Tibial nerve (tissue), 4 donors: ENCODE measurements at places on chromosomes 16 and 17.

- peaks cover 71% of the 10 kb centered on the region for H3K27me3 ChIP-seq
- no peak overlapping the region for H3K4me3 ChIP-seq
- DNase-seq, result no peak
- H3K36me3 ChIP-seq, result no peaks in the 10 kb centered on the region
These were observed 46.3 kb downstream of the SNX11 start for GRCh38 chr17:48153691-48154358.

DNA sequence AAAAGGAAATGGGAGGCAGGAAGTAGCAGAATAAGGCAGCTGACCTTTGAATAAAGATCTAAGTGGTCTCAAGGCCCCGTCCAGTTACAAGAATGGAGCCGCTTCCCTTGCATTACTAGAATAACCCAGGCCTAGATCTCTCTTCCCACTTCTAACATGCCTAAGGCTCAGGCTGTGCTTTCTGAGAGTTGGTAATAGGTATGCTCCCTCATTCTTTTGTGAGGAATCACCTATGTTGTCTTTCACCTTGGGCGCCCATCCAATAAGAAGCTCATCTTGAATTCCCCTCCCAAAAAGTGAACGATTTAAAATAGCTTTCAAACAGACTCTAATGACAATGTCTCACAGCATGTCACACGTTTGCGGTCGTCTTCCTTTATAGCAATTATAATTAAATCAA lies 101.2 kb downstream of the KCNJ2 start:
- no peaks in the 10 kb centered on the region for H3K36me3 ChIP-seq
- no peak overlapping the region for H3K4me3 ChIP-seq
- H3K27ac ChIP-seq, result no peak overlapping the region
- no peak for DNase-seq

DNA sequence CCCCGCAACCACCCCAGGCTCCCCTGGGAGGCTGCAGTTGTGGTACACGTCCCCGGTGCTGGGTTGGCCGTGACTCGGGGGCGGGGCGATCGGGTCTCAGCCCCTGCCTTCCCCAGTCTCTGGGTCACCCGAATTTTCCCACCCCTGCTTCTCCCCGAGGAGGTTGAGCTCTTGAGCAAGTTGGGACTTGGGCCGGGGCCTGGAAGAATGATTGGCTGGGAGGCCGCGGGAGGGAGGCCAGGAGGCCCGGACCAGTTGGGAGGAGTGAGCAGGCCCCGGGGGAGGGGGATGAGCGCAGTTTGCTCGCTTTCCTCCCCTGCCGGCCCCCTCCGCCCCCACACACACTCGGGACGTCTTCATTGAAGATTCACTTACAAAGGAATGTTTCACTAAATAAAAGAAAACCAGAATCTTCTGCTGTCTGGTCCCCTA lies 4.5 kb upstream of the HEXIM1 start:
- no peaks in the 10 kb centered on the region for H3K27me3 ChIP-seq
- peak overlapping the region; percentile 37 for H3K4me3 ChIP-seq
- no peaks in the 10 kb centered on the region for H3K36me3 ChIP-seq
- DNase-seq, result peak; percentile 88

DNA sequence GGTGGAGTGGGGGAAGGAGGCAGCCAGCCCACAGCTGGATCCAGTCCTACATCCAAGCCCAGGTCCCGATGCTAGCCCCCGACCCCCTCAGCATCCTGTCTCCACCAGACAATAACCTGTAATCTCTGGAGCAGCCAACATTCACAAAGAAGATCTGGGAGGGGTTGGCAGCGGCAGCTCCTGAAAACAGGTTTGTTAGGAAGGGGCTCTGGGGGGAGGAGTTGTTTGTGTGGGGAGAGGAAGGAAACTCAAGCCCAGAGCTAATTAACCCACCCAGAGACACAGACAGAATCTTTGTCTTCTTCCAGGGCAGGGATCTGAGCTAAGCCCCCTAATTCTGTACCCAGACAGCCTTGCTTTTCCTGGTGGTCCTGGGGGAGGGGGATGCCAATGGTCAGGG lies 4.6 kb upstream of the C17orf113 start:
- no peak overlapping the region for H3K27ac ChIP-seq
- H3K27me3 ChIP-seq, result no peaks in the 10 kb centered on the region
- H3K36me3 ChIP-seq, result no peaks in the 10 kb centered on the region

DNA sequence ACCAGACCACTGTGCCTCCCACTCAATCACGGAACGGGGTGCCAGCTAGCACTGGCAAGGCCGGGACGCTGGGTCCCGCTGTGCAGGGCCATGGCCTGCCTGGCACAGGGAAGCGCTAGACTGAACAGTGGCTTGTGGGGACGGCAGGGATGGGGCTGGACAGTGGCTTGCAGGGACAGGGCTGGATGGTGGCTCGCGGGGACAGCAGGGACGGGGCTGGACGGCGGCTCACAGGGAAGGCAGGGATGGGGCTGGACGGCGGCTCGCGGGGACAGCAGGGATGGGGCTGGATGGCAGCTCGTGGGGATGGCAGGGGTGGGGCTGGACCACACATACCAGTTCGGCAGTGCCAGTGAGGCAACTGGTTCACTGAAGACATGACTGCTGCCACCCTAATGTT lies 32.6 kb downstream of the LMF1 start:
- no peaks in the 10 kb centered on the region for H3K27me3 ChIP-seq
- no peak overlapping the region for H3K27ac ChIP-seq
- DNase-seq, result no peak
- H3K4me3 ChIP-seq, result no peak overlapping the region
- H3K4me1 ChIP-seq, result no peaks in the 10 kb centered on the region

GRCh38 chr16:78669994-78670393 lies 570.5 kb downstream of the WWOX start:
- no peak overlapping the region for H3K4me3 ChIP-seq

DNA sequence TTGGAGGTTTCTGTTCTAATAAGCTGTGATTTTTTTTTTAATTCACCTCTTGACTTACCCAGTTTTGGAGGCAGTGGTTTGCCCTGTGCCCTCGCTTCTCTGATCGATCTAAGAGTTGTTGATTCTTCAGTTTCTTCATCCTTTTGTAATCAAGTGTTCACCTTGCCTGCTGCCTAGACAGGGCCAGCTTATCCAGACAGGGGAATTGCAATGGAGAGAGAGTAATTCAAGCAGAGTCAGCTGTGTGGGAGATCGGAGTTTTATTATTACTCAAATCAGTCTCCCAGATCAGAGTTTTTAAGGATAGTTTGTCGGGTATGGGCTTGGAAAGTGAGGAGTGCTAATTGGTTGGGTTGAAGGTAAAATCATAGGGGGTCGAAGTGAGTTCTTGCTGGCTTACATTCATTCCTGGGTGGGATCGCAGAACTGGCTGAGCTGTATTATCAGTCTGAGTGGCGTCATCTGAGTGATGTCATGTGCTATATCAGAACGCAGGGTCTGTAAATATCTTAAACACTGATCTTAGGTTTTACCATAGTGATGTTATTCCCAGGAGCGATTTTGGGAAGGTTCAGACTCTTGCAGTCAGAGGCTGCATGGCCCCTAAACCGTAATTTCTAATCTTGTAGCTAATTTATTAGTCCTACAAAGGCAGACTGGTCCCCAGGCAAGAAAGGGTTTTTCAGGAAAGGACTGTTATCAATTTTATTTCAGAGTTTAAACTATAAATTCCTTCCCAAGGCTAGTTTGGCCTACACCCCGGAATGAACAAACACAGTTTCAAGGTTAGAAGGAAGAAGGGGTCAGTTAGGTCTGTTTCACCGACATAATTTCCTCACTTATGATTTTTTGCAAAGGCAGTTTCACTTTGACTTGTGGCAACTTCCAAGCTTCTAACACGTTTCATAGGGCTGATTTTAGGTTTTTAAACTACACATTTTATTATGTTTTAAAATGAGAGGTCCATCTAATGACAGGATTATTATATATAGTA lies 21.5 kb upstream of the KCNJ16 start:
- peak; percentile 27 for DNase-seq
- peak overlapping the region; percentile 43 for H3K4me3 ChIP-seq
- H3K27me3 ChIP-seq, result no peaks in the 10 kb centered on the region
- no peaks in the 10 kb centered on the region for H3K36me3 ChIP-seq
- H3K4me1 ChIP-seq, result no peaks in the 10 kb centered on the region

DNA sequence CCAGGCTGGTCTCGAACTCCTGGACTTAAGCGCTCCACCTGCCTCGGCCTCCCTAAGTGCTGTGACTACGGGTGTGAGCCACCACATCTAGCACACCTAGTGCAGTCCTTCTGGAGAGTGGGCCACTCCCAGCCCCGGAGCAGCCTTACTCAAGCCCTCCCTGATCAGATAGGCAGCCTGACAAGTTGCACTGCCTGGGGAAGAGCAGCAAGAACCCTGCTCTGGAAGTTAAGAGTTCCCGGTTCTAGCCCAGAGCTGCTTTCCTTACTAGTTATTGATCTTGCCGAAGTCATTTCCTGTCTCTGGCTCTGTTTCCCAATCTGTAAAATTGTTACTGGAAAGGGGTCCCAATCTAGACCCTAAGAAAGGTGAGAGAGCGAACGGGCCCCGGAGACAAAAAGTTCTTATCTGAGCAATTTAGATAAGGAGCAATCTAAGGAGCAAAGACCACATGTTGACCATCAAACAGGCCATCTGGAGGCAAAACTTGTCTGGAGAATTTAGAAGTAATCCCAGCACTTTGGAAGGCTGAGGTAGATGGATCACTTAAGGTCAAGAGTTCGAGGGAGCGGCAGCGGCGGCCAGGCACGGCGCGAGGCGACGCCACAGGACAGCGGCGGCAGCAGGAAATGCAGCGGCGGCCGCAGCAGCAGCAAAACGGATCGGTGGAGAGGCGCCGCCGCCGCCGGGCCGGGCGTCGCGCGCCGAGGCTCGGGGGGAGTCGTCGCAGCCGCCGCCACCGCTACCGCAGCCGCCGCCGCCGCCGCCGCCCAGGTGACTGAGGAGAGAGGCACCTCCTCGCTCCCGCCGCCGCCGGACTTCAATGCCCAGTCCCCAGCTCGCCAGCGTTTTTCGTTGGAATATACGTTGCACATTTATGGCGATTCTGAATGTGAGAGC lies 4.3 kb upstream of the NAGLU start:
- H3K27me3 ChIP-seq, result no peaks in the 10 kb centered on the region
- no peaks in the 10 kb centered on the region for H3K36me3 ChIP-seq
- peak overlapping the region; percentile 33 for H3K4me3 ChIP-seq
- no peak for DNase-seq
- no peaks in the 10 kb centered on the region for H3K4me1 ChIP-seq
- H3K27ac ChIP-seq, result peak overlapping the region; percentile 84

GRCh38 chr16:17270683-17271109 lies 200.1 kb downstream of the XYLT1 start:
- no peak overlapping the region for H3K27ac ChIP-seq
- no peaks in the 10 kb centered on the region for H3K36me3 ChIP-seq
- no peak for DNase-seq
- H3K4me3 ChIP-seq, result no peak overlapping the region
- H3K27me3 ChIP-seq, result no peaks in the 10 kb centered on the region
- peaks cover 35% of the 10 kb centered on the region for H3K4me1 ChIP-seq

DNA sequence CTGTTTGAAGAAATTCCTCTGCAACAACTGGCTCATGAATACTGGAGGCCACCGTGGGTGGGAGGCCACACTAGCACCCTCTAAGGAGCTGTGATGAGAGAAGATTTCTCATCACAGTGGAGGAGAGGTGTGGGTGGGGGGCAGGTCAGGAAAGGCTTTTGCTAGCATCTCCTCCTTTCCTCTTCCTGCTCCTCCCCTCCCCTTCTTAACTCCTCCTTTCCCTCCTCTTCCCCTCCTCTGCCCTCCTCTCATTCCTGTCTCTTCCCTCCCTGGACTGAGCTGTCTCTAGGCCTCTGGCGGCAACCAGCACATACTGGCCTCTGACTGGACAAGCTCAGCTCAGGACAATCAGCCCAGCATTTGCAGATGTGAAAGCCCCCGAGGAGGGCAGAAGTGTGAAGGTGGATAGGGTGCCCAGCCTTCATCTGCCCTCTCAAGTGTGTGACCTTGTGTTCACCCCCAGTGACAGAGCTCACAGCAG lies 19.0 kb upstream of the LHX1 start:
- no peaks in the 10 kb centered on the region for H3K36me3 ChIP-seq
- H3K4me3 ChIP-seq, result no peak overlapping the region
- no peak for DNase-seq
- no peaks in the 10 kb centered on the region for H3K27me3 ChIP-seq
- H3K27ac ChIP-seq, result no peak overlapping the region
- H3K4me1 ChIP-seq, result no peaks in the 10 kb centered on the region

GRCh38 chr17:64736804-64737492 lies 74.8 kb upstream of the SMURF2 start:
- no peak overlapping the region for H3K27ac ChIP-seq
- peaks cover 8% of the 10 kb centered on the region for H3K4me1 ChIP-seq
- no peaks in the 10 kb centered on the region for H3K27me3 ChIP-seq

DNA sequence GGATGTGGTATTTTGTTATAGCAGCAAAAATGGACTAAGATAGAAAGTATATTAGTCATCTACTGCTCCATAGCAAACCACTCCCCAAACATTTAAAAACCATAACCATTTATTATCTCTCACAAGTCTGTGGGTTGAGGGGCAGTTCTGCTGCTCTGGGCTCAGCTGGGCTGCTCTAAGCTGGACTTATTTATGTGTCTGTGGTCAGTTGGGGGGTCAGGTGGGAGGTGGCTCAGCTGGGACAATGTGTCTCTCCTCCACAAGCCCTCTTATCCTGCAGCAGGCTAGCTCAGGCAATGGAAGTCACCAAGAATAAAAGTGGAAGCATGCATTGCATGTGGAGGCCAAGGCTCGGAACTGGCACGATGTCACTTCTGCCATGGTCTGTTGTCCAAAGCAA lies 226.1 kb upstream of the N4BP1 start:
- no peak for DNase-seq
- no peaks in the 10 kb centered on the region for H3K36me3 ChIP-seq
- no peak overlapping the region for H3K4me3 ChIP-seq
- H3K27me3 ChIP-seq, result no peaks in the 10 kb centered on the region
- no peak overlapping the region for H3K27ac ChIP-seq
- H3K4me1 ChIP-seq, result no peaks in the 10 kb centered on the region

DNA sequence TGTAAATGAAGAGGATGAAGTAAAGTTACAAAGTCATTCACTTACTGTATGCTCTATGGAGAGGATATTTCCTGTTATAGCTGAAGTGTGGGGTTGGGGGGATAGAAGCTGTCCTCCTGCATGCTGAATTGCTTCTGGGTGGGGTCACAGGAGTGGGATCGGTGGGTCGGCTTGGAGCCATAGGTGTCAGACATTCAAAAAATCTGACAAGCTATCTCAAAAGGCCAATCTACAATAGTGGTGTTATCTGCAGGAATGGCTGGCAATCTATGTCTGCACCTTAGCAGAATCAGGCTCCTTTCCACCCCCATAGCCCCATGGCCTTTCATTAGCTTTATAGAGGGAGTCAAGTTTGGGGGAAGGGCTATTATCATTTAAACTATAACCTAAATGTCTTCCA lies 104.9 kb downstream of the ABCC12 start:
- DNase-seq, result no peak
- H3K4me3 ChIP-seq, result no peak overlapping the region
- H3K27ac ChIP-seq, result no peak overlapping the region
- peaks cover 38% of the 10 kb centered on the region for H3K4me1 ChIP-seq

- DNase-seq, result no peak
- H3K27ac ChIP-seq, result no peak overlapping the region
- H3K4me3 ChIP-seq, result no peak overlapping the region
- H3K27me3 ChIP-seq, result no peaks in the 10 kb centered on the region
- no peaks in the 10 kb centered on the region for H3K36me3 ChIP-seq
These were observed 13.4 kb downstream of the SNX20 start for GRCh38 chr16:50667497-50668367.

- no peak overlapping the region for H3K4me3 ChIP-seq
- no peak overlapping the region for H3K27ac ChIP-seq
- no peaks in the 10 kb centered on the region for H3K4me1 ChIP-seq
- H3K27me3 ChIP-seq, result no peaks in the 10 kb centered on the region
- peaks cover 5% of the 10 kb centered on the region for H3K36me3 ChIP-seq
These were observed 14.2 kb downstream of the MYO18A start for GRCh38 chr17:29165800-29166506.

GRCh38 chr17:57468932-57469775 lies 212.8 kb downstream of the MSI2 start:
- no peak overlapping the region for H3K4me3 ChIP-seq
- H3K27me3 ChIP-seq, result no peaks in the 10 kb centered on the region

GRCh38 chr17:77312786-77313599 lies 172.2 kb downstream of the SEC14L1 start:
- H3K4me1 ChIP-seq, result no peaks in the 10 kb centered on the region
- peak overlapping the region; percentile 23 for H3K27ac ChIP-seq
- DNase-seq, result peak; percentile 70
- no peaks in the 10 kb centered on the region for H3K36me3 ChIP-seq
